Frontal cortex (tissue), 4 donors: ENCODE measurements at places on chromosomes 6 and 20. TPM values are rescaled to one million over a fixed set of nuclear protein-coding genes. Genes with fewer than 3 reads are reported as not detected.

DNA sequence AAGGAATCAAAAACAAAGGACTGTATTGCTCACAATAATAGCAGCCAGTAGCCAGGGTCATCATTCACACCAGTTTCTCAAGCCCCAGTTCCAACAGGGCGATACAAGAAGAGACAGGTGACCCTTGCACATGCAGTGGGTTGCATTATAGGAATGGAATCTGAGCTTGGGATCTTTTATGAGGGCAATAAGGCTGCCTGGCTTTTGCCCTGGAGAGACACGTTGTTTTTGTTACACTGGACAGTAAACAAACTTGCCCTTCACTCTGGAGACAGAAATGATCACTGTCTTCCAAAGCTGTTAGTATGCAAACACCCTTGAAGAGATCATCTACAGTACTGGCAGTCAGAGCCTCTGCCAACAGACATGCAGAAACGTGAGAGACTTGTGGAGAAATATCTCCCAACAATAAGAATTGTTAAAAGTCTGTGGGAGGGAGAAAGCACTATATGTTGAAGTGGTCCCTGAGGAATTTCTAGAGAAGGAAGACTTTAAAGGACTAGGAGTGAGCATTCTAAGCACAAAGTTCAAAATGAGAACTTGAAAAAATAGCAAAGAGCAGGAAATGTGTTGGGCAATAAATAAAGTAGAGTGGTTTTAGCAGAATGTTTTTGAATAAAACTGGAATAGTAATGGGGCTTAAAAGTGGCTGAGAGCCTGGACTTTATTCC, 6.2 kb upstream of the COL12A1 start:
- no peak for DNase-seq

Gene MLIP
- 11.8 TPM for total RNA-seq

Gene KCNQ2
- 159 TPM for total RNA-seq

DNA sequence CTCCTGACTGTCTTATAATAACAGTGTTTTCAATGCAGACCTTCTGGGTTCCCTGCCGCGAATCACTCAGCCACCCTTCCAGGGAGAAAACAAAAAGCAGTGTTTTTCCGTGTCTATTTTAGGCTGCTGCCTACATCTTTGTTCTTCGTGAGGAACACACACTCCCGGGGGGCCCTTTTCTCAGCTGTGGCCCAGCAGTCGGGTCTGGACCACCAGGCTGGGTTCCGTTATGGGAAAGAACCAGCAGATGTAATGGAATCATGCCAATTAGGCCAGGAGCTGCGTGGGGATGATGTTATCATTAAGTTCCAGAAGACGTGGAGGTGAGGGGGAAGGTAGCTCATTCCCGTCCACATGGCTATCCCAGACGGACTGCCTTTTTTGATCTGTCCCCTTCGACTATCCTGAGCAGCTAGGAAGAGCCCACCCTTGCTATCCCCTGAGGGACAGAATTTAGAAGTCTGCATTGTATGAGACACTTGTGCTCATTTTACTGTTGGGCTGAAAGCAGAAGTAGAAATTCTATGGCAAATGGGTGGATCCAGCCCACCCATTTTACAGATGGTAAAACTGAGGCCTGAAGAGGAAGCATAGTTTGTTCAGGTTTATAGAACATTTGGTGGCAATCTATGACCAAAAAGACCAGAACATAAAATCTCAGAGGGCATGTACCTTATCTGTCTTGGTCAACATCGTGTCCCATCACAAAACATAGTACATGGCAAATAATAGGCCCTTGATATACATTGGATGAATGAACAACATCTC, 54.5 kb downstream of the KCNB1 start:
- DNase-seq, result no peak

- no peak for DNase-seq
Measured at GRCh38 chr6:18042536-18043145, 55.2 kb upstream of the KIF13A start.

GRCh38 chr20:34522969-34523871, 7.0 kb downstream of the DYNLRB1 start:
- DNase-seq, result no peak

Gene FAXC
- 41.6 TPM for total RNA-seq

Gene PSORS1C1
- total RNA-seq, result not detected

DNA sequence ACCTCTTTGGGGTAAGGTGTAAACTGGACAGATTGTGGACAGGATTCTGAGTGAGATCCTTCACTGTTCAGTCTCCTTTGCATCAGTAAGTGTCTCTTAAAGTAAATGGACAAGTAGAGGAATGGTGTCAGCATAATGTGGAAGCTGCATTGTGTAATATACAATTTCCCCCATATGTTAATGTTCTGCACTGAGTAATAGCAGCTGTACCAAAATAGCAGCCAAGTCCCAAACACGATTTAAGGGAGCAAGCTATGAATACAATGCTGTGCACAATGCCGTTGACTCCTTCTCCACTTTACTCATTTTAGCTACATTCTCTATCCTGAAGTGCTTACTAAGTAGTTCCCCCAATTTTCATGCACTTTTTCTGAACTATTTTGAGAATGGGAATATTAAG, 21.1 kb upstream of the TRIM26 start:
- DNase-seq, result peak; percentile 16

DNA sequence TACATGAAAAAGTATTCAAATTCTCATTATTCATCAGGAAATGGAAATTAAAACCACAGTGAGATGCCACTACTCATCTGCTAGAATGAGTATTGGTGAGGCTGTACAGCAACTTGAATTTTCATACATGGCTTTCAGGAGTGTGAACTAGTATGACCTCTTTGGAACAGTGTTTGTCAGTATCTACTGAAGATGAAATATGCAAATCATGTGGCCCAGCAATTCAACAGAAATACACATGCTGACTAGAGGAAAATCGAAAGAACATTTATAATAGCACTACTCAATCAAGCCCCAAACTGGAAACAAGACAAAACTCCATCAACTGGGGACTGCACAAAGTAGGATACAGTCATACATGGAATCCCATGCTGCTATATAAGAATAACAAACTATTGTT, 102.2 kb downstream of the DCDC2 start:
- DNase-seq, result no peak

Gene COL19A1
- total RNA-seq, result 3.7 TPM

DNA sequence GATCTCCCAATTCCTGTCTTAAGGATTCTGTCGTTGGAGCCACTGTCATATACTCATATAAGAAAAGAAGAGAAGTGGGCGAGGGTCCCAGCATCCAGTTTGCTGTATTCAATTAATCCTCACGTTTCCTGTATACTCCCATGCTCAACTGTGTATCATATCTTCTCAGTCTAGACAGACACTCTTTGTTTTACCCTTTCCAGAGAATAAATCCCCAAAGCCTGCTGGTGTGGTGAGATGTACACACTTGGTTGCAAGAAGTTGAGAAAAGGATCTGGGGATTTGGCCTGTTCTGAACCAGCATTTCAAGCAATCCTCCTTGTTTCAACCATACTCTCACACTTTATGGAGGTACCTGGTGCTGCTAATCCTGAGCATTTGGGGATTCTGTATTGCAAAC, 3.1 kb downstream of the TPMT start:
- DNase-seq, result no peak

DNA sequence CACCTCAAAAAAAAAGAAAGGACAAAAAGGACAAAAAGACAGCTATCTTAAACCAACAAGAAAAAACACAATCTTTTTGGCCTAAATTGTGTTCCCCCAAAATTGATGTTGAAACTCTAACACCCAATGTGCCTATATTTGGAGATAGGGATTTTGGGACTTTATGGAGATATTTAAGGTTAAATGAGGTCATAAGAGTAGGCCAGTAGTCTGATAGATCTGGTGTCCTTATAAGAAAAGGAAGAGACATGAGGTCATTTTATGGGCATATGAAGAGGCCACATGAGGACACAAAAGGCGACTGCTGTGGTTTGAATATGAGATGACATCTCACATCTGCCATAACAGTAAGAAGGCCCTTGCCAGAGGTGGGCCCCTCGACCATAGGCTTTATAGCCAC, 49.5 kb downstream of the TRIM38 start:
- no peak for DNase-seq

DNA sequence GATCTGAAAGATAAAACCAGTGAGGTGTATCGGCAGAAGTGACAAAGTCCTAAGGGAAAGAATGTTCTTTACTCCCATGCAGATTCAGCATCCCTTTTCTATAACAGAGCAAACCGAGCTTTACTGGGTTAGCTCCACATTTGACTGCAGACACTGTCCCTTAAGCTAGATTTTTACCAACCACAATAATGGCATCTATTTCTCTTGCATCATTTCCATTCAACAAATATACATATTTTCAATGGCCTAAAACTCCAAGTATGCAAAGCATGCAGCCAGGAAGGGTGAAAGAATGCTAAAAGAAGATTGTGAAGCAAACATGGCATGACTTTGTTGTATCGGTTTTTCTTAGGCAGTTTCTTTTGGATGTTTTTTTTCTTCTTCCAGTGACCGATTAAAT, 255.4 kb downstream of the OGFRL1 start:
- DNase-seq, result no peak

Gene ACTL10
- total RNA-seq, result 0.82 TPM

- no peak for DNase-seq
Measured at GRCh38 chr6:158892266-158892665, 73.1 kb upstream of the EZR start.

GRCh38 chr6:36615018-36615761, 21.0 kb downstream of the SRSF3 start:
- no peak for DNase-seq

- peak; percentile 46 for DNase-seq
Measured at GRCh38 chr6:7727086-7727945, 1.4 kb downstream of the BMP6 start.
